ENCODE measurements at places on chromosomes 13 and 19.

GRCh38 chr19:36051236-36051635 is 2.8 kb downstream of the THAP8 start:
- no peak for DNase-seq

DNA sequence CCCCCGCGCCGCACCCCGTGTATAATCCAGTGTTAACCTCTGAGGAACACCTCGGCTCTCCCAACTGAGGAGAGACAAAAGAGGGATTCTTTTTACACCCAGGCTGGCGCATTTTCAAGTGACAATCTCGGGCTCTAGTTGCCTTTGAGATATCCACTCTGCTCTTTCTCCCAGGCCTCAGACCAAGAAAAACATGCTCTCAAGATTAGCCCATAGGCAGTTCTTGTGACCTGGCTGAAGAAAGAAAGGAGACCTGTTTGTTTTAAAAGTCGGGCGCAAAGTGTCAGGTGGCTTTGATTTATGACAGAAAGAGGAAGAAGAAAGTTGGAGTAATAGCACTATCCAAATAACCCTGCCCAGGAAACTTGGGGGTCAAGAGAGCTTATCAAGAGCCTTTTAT is 27.3 kb downstream of the SHISA2 start:
- no peak for DNase-seq

- no peak for DNase-seq
These were observed 272.6 kb upstream of the SOX21 start for GRCh38 chr13:94984958-94985357.

- DNase-seq: no peak
These were observed 10.7 kb upstream of the MCF2L start for GRCh38 chr13:112958127-112958989.

GRCh38 chr19:7138402-7138801 is 68.9 kb downstream of the ZNF557 start:
- no peak for DNase-seq

GRCh38 chr13:101829484-101829883 is 377.0 kb downstream of the ITGBL1 start:
- no peak for DNase-seq

GRCh38 chr13:105365831-105366230 is 1169.6 kb downstream of the EFNB2 start:
- DNase-seq: no peak

DNA sequence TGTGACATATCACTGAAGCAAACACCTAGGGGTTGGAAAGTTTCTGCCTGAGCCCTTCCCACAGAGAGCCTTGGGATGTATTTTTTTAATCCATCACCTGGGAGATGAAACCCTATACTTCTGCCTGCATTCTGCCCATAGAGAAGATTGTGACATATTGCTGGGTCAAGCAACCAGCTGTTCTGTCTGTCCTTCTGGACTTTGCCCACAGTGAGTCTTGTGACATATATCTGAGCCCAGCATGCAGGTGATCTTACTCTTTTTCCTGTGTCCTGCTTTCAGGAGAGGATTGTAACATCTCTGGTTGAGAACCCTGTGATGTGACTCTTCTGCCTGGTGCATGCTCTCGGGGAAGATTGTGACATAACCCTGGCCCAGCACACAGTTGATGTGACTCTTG is 24.9 kb upstream of the ZNF681 start:
- DNase-seq: no peak

GRCh38 chr13:98847780-98848179 is 95.3 kb upstream of the SLC15A1 start:
- DNase-seq: no peak

DNA sequence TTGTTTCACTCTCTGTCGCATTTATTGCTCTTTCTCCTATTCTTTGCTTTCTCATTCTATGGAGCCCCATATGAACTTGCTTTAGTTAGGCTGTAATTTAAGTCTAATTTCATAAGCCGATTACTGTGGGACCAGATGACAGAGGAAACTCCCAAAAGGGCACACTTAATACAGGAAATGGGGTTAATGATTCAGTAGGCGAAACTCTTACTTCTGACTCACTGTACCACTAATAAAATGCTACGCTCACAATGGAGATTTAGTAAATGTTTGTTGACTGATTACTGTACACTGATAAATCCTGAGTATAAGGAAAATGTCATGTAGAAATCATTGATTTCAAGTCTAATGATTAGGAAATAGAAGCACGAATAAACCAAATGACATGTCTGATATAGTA is 276.4 kb downstream of the KLF5 start:
- no peak for DNase-seq

GRCh38 chr13:109892101-109892500 is 105.7 kb upstream of the IRS2 start:
- DNase-seq: no peak

DNA sequence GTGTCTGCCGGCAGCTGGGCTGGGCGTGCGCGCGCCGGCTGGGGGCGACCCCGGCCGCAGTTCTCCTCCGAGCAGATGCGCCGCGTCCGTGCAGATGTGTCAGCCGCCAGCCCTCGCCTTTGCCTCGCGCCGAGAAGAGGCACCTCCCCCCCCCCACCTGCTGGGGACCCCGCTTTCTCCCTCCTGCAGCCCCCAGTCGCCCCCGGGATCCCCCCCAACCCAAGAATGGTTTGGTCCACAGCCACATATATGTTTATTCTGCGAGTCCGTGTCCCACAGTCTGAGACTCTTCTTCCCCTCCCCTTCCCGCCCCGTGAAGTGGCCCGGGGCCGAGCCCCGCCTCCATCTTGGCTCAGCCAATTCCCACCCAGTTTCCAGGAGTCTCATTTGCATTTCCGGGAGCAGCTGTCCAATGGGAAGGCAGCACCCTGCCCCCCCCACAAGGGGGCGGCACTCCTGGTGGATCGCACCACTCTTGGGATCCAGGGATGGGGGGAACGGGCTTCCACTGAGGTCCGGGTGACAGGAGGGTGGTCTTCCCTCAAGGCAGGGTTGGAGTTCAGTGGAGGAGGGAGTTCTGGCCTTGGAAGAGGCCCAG is 8.6 kb downstream of the ISOC2 start:
- DNase-seq: peak; percentile 96

DNA sequence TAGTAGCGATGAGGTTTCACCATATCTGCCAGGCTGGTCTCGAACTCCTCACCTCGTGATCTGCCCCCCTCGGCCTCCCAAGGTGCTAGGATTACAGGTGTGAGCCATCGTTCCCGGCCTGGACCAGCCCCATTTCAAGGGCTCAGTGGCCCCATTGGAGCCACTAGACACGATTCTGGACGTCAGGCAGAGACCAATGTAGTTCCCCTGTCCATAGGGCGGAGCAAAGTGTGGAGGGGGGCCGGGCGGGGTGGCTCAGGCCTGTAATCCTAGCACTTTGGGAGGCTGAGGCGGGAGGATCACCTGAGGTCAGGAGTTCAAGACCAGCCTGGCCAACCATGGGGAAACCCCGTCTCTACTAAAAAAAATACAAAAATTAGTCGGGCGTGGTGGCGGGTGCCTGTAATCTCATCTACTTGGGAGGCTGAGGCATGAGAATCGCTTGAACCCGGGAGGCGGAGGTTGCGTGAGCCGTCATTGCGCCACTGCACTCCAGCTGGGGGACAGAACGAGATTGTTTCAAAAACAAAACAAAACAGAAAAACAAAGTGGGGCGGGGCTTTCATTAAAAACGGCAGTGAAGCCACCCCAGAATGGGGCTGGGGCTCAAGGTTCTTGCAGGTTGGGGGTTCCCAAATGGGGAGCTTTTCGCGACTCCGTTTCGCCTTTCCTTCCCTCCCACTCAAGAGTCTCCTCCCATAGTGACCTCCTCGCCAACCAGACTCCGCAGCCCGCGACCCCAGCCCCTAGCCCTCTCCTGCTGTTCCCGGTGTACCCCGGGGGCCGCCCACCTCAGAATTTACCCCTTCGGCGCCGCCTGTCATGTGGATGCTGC is 758 bp upstream of the TECR start:
- DNase-seq: no peak

- no peak for DNase-seq
These were observed 27.7 kb upstream of the UBL3 start for GRCh38 chr13:29878101-29878500.

DNA sequence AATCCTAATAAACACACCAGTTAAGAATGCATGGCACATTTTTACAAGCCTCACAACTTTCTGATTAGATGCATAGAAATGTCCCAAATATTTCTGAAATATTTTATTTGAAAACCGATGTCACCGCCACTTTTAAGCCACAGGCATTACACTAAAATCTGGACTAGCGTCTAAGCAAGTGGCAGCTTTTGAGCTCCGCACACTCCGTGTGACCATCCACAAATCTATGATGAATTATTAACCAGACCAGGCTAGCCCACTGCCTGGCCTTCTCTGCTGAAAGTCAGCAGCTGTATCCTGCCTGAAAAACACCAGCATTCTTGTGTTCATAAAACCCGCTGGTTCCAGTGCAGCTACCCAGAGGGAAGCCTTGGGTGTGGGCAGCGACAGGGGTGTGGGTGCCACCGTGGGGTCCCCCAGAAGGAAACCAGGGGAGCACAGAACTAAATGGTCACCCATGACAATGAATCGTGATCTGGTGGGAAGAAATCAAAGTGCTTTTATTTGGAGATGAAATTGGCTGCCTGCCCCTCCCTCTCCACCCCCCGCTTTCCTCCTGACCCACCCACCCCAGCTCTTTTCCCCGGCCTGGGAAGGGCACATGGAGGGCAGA is 13.8 kb downstream of the RASA3 start:
- DNase-seq: no peak

GRCh38 chr19:2081873-2082810 is 14.0 kb downstream of the MOB3A start:
- no peak for DNase-seq

- DNase-seq: no peak
These were observed 26.8 kb upstream of the ALOX5AP start for GRCh38 chr13:30708541-30708940.

DNA sequence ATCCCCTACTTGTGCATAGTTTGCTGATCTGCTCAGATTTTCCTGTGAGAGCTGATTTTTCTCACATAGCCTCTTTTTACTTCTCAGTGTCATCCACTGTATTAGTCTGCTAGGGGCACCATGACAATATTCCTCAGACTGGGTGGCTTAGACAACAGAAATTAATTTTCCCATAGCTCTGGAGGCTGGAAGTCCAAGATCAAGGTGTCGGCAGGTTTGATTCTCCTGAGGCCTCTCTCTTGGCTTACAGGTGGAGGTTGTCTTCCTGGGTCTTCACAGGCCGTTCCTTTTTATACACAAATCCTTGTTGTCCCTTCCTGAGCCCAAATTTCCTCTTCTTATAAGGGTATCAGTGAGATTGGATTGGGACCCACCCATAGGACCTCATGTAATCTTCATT is 9.2 kb downstream of the LRCH1 start:
- no peak for DNase-seq

DNA sequence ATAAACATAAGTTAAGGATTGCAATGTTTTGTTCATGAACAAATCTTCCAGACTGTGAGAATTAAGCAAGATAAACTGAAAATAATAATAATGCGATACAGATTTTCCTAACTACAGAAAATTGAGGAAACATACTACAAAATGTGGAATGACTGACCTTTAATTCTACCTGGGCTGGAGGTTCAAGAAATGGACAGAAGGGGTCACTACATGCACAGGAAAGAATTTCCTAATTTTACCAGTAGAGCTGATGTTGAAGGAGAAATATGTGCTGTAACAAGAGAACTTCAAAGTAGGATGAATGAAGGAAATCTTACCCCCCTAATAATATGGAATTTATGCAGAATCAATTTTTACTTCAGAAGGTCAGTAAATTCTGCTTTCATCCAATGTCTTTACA is 62.3 kb downstream of the ZNF627 start:
- no peak for DNase-seq

DNA sequence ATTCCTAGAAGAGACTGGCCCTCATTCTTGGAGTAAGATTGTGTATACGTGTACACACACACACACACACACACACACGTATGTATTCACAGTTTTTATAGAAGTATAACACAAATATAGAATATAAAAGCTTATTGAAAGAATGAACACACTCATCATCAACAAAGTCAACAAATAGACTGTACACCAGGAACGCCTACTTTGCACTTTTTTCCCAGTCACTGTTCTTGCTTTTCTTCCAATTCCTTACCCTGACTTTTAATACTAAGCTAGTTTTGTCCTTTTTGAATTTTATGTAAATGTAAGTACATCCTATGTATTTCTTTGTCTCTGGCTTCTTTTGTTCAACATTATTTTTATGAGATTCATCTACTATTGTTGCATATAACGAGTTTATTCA is 264.5 kb downstream of the MAB21L1 start:
- DNase-seq: no peak

DNA sequence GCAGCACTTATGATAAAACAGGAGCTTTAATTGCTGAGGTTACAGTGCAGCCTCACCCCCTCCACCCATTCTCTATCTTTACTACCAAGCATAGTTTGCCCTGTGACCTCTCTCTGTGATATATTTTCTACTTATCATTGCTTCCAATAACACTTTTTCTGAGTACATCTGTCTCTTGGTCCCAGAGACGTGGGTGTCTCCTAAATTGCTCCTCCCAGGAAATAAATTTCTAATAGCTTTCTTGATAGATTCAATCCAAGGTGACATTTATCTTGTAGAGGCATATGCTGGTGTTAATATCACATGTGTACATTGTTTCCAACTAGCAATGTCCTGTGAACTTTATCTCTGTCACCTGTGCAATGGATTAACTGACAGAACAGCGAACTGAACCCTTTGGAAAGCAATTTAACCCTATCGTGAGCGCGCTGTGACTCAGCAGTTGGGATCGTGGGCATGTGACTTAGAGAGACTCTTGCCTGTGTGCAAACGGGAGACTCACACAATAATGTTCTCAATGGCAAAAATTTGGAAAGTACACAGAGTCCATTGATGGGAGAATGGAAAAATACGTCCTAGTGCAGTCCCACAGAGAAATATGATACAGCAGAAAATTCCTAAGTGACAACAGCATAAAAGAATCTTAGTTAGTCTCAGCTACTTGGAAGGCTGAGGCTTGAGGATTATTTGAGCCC is 7.0 kb upstream of the MAP2K2 start:
- DNase-seq: no peak

- no peak for DNase-seq
These were observed 7.4 kb upstream of the FCGBP start for GRCh38 chr19:39941615-39942365.

DNA sequence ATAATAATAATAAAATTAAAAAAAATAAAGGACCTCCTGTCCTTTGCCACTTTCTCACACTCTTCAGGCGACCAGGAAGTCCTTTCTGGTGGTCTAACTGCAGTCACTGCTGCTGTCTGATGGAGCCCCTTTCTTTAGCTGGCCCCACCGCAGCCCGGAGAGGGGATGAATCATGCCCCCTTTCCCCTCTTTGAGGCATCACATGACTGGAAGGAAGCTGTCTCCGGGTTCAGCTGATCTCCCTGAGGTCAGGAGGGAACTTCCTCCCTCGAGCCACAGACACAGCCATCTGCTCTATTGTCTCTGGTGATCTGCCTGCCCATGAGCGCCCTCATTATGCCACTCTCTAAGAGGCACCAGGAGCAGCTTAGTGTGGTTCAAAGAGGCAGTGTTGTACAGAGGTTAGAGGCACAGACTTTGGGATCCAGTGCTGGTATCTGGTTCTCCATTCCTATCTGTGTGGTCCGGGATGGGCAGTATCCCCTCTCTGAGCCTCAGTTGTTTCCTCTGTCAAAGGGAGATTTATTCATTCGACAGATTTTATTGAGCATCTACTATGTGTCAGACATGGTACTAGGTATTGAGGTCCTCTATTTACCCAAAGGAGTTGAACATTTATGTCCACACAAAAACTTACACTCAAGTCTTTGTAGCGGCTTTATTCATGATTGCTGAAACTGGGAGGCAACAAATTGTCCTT is 30.0 kb downstream of the VAV1 start:
- DNase-seq: no peak

All from NCI-H748 treated with DMSO at 0.1 percent for 48 hours (cell line).